ENCODE measurements at places on chromosomes 13 and 19.

GRCh38 chr19:13401388-13401787 lies 104.9 kb downstream of the CACNA1A start:
- no peak for DNase-seq

GRCh38 chr19:46601318-46602224 lies at the start of gene CALM3:
Gene CALM3 (plus strand): TSS chr19:46601330. CDS start chr19:46601435, 105 bp downstream.
- DNase-seq: no peak

DNA sequence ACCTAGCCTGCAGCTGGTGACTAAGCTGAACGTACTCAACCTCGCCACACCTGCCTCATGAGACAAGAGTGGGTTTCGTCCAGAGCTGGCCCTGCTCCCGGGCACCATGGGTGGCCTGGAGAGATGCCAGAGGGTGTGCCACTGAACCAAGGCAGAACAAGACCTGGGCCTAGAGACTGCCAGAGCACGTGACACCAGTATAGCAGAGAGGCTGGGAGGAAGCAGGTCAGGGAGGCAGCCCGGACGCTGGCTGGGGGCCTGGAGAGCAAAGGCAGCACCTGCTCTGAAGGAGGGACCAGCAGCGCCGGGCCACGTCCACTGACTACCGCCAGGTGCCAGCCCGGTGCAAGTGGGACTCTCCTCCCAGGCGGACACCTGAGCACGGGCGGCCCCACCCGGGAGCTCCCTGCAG lies 7.3 kb upstream of the C13orf46 start:
- no peak for DNase-seq

DNA sequence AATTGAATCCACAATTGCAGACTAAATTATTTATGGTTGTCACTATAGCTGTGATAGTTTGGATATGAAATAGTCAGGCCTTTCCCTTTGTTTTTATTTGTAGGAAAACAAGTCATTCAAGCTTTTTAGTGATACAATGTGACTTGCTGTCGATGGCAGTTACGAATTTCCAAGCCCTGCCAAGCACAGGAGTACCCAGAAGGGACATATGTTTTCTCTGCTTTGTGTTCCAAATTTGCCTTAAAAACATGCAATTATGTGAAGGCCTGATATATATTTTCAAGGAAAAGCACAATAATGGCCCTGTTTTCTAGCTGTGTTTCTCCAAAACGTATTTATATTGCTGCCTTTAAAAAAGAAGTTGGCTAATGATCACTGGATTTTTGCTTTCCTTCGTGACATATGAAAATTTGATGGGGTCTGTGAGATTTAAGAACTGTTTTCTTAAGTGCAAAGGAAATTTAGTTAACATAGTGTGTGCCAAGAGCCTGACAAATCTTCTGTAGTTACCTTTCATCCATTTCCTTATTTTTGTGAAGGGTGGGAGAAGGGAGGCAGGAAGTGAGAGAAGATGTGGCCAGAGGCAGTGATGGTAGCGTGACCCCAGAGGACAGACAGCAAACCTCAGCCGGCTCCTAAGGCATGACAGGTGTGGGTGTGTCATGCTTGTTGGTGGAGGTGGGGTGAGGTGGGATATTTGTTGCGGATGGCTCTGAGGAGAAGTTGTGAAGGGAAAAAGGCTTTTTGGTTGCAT lies 79.6 kb downstream of the TEX26 start:
- DNase-seq: no peak

- DNase-seq: no peak
These were observed 6.8 kb downstream of the NAPA start for GRCh38 chr19:47507924-47508553.

DNA sequence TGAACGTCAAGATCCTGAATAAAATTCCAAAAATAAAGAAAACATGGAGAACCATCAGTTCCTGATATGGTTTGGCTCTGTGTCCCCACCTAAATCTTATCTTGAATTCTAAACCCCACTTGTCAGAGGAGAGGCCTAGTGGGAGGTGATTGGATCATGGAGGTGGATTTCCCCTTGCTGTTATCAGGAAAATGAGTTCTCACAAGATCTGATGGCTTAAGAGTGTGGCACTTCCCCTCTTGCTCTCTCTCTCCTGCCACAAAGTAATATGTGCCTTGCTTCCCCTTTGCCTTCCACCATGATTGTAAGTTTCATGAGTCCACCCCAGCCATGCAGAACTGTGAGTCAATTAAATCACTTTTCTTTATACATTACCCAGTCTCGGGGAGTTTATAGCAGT lies 827.4 kb downstream of the GPC5 start:
- DNase-seq: no peak

Measured in activated T-helper 1 cell treated with anti-CD3 and anti-CD28 coated beads, Interleukin-2, amount 50 U/mL, for 16 hours (primary cell).